CD4-positive, alpha-beta T cell treated with Interleukin-6 at 100 ng/mL for 8 hours (primary cell): ENCODE measurements at places on chromosomes 4 and X.

GRCh38 chr4:158766434-158767044 is 2.3 kb upstream of the FNIP2 start:
- DNase-seq = no peak

GRCh38 chr4:183576701-183577404 is 72.0 kb downstream of the ING2 start:
- no peak for DNase-seq

- DNase-seq = no peak
These were observed 334.4 kb downstream of the DHX15 start for GRCh38 chr4:24249972-24250371.

DNA sequence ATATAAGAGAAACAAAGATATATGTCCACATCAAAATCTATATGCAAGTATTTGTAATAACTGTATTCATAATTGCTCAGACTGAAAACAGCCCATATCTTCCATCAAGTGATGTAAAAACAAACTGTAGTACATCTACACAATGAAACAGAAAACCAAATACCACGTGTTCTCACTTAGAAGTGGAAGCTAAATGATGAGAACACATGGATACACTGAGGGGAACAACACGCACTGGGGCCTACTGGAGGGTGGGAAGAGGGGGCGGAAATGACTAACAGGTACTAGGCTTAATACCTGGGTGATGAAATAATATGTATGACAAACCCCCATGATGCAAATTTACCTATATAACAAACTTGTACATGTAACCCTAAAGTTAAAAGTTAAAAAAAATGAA is 42.7 kb downstream of the UBA6 start:
- DNase-seq = no peak

DNA sequence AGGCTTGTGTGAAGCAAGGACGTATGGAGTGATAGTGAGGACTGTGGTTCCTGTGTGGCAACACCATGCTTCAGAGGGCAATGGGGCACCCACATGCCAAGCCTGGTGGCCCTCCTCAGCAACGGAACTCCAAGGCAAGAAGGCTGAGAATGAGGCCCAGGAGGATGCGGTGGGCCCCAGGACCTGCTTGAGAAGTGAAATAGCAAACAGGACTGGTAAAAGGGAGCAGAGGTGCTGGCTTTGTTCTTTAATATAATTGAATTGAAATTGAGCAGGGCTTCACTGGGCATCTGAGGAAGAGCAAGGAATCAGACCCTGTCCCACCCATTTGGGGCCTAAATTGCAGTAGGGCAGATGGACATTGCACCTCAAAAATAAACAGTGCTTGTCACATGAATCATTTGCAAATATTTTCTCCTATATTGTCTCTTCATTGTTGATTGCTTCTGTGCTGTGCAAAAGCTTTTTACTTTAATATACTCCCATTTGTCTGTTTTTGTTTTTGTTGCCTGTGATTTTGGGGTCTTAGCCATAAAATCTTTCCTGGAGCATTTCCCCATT is 2.3 kb downstream of the TMEM187 start:
- peak; percentile 1 for DNase-seq

DNA sequence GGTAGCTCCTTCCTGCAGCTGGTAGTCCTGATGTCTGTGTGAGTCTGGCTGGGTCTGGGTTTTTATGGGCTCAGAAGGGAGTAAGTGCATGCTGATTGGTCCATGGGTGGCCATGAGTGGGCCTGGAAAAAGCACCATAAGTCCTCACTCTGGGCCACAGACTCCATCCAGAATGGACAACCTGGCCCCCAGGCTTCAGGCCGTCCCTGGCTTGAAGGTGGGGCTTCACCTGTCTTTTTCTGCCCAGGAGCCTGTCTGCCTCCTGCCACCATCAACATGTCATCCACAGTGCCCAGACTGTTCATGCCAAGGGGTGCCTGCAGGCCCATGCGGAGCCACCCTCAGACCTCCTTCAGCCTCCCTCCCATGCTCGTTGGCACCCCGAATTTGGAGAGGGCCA is 620.0 kb downstream of the RAPGEF2 start:
- no peak for DNase-seq

DNA sequence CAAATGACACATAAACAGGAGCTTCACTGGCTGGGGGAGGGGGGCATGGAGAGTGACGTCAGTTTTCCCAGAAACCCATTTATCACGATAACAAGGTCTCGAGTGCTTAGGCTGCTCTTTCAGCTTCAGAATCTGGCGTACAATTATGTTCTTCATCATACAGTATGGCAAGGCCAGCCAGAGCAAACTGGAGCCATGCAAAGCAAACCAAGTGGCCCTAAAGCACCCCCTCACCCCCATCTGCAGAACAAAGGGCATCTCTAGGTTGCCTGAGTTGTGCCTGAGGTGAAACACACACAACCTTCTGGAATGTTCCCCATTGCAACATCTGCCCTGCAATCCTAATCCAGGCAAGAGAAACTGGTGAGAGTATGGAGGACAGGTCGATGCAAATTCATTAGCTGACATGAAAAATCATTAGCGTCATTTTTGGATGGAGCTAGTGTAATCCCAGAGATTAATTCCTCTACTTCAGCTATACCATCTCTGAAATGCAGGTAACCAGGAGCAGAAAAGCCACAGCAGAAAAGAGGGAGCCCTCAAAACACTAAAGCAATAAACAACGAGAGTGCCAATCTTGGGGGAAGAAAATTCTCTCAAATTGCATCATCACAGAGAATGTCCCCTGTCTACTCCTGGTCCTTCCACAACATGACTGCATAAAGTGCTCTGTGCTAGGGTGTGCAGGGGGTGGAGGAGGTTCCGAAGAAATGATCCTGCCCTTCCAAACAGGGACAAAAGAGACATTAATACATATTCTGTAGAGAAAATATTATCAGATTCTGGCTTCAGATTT is 1.8 kb downstream of the SEPTIN6 start:
- peak; percentile 65 for DNase-seq

GRCh38 chr4:182645511-182645910 is 271.7 kb downstream of the DCTD start:
- DNase-seq = no peak

- DNase-seq = no peak
These were observed 6.3 kb downstream of the CPLX1 start for GRCh38 chr4:819401-820229.

DNA sequence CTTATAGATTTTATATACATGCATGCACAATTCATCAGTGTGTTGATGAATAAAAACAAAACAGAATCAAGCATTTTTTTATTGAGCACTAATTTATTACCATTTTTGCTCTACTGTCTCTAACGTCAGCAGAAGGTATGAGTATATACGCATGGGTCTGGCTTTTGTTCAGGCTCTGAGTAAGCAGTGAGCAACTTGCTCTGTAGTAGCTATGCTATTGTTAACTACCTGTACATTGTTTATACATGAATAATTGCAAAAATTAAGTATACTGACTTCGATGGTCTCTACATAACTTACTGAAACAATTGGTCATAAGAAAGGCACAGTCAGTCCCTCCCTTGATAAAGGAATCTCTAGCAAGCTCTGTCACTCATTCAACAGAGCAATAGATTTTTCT is 122.9 kb downstream of the RS1 start:
- DNase-seq = no peak

DNA sequence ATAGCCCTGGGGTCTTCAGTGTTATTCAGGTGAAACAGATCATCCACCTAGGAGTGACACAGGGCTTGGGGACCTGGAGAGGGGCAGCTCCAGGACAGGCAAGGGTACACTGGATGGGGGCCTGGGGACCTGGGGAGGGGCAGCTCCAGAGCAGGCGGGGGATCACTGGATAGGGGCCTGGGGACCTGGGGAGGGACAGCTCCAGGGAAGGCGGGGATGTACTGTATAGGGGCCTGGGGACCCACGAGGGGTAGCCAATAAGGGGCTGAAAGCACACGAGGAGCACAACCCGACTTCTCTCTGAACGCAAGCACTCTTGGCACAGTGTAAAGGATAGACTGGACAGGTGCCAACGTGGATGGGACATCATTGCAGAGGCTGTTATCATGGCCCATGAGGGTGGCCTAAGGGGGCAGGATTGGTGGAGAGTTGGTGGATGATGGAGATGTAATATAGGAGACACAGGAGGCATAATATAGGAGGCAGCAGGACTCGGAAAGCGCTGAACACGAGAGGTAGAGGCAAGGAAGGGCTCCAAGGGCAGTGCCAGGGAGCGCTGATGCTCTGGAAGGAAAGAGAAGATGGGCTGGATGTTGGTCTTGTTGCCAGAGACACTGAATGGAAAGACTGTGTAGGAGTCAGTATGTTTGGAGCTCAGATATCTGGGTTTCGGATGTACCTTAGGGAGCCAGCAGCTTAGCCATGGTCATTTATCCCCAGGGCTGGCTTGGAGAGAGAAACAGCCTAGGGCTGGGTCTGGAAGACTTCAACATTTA is 37.9 kb upstream of the FGFBP2 start:
- DNase-seq = no peak

DNA sequence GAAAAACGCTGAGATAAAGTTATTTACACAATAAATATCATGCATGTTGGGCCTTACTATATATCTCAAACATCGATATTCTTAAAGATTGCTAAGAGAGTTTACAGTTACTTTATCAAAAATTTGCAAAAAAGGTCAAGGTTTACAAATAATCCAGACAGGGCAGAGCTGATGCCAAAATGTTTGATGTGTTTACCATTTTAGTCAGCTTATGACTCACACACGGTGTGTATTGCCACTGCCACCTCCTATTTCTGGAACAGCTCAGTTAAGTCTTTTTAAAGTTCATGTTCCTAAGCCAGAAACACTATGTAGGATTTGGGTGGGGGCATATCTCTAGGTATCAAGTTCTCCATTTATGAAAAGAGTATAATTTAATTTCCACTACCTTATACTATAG is 580.6 kb downstream of the INPP4B start:
- no peak for DNase-seq

DNA sequence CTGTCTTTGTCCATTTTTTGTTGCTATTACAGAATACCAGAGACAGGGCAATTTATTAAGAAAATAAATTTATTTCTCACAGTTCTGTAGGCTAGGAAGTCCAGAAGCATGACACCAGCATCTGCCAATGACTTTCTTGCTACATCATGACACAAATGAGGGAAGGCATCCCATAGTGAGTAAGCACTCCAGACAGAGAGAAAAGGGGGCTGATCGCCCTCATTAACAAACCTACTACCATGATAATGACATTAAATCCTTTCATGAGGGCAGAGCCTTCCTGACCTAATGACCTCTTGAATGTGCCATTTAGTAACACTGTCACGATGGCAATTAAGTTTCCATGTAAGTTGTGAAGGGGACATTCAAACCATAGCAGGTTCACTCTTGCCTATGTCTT is 20.1 kb downstream of the CCDC149 start:
- DNase-seq = no peak

DNA sequence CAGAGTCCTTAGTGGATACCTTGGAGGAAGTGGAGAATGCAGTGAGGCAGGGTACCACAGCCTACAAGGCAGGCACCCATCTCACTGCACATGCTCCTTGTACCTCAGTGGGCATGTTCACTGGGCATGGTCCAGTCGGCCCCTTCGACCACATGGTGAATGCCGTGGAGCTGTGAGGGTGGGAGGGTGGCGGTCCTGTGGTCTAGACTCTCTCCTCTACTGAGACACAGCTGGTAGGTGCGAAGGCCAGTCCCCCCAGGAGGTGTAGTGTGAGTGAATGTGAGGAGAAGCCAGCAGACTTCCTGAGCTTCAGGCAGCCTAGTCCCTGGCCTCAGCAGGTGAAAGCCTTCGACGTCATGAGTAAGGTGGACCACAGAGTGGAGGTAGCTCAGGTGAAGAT is 12.2 kb downstream of the XAGE2 start:
- DNase-seq = no peak

- DNase-seq = no peak
These were observed 32.8 kb upstream of the GLRB start for GRCh38 chr4:157043131-157043530.

DNA sequence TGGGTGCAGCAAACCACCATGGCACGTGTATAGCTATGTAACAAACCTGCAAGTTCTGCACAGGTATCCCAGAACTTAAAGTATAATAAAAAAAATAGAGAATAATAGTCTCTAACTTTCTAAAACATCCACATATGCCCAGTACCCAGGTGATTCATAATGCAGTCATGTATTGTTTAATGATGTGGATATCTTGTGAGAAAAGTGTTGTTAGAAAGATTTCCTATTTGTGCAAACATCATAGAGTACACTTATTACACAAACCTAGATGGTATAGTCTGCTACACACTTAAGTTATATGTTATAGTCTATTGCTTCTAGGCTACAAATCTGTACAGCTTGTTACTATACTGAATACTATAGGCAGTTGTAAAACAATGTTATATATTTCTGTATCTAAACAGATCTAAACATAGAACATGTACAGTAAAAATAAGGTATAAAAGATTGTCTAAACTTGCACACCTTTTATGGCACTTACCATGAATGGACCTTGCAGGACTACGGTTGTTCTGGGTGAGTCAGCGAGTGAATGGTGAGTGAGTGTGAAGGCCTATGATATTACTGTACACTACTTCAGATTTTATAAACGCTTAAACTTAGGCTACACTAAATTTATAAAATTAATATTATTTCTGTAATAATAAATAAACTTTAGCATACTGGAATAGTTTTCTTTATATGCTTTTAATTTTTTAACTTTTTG is 232.2 kb upstream of the SLIT2 start:
- no peak for DNase-seq

DNA sequence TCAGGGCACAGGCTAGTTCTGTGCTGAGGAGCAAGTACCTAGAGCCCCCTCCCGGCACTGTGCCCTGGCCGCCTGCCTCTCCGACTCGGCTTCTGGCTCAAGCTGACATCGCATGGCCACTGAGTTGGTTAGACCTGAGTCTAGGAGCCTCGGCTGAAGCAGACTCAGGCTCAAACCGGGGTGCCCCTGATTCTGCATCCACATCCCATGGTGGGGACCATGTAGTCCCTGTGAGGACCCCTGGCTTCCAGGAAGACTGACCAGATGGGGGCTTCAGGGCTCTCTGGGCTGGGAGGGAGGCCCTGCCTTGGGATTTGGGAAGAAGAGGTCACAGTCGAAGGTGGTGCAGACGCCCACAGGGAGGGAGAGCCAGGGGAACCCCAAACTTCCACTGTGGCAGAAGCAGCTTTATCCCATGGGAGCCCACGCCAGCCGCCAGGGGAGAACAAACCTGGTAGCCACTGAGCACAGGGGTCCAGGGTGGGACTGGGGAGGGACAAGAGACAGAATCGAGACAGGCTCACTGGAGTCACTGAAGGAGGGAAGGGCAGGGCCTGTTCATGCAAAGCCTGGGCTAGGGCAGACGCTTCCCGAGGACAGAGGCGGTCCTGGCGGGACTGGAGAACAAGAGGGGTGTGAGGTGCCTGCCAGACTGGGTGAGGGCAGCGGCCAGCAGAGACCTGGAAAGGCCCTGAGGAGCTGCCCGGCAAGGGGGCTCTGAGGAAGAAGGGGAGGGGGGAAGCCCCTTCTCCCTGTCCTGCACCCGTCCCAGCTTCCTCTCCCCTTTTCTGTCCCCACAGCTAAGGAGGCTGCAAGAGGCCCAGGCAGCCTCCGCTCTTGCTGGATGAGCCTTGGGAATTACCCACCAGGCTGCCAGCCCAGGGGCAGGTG is 1.1 kb downstream of the PDE6B start:
- DNase-seq = no peak

DNA sequence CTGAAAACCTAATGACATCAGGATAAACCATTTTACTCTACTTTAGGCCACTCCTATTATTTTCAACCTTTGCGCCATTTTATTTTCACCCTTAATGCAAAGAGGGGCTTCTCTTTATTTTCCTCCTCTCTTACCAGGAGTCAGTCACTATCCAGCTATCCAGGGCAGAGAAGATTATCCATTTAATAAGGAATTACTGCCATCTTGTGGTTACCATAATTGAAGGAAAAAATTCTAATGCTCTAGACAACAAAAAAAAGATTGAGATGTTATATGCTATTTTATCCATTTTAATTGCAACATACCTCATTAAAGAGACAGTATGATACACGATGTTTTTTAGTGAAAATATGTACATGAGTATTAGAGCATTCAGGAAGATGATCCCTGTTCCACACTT is 514.5 kb upstream of the FAM241A start:
- no peak for DNase-seq
